ENCODE measurements at places on chromosomes 16 and 17.

DNA sequence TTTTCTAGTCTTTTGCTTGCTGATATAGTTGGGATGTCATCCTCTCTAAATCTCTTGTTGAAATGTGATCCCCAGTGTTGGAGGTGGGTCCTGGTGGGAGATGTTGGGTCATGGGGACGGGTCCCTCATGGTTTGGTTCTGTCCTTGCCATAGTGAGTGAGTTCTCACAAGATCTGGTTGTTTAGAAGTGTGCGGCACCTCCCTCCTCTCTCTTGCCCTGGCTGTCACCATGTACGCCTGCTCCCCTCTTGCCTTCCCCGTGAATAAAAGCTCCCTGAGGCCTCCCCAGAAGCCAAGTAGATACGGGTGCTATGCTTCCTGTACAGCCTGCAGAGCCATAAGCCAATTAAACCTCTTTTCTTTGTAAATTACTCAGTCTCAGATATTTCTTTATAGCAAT lies 15.2 kb downstream of the IL4R start:
- no peak for DNase-seq

- no peak for DNase-seq
Measured at GRCh38 chr16:64481497-64481896, 640.4 kb downstream of the CDH11 start.

DNA sequence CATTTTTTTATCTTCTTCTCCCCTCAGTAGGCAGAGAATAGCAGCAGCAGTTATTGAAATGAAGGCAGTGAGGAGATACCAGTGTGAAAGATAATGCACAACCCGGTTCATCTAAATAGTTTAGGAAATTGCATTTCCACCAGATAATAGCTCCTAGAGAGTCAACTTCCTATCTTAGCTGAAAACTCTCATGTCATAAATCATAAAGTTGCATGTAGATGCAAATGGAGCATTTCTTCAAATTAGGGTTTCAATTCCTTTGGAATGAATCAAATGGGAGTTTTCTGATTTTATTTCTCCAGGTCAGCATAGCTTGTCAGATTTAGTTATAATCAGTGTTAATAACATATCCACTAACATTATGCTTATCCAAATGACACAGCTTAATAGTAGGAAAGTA lies 335.3 kb downstream of the CNTNAP4 start:
- DNase-seq = no peak

GRCh38 chr16:50457423-50457822 lies 88.6 kb upstream of the BRD7 start:
- DNase-seq = no peak

GRCh38 chr17:7627250-7628121 lies at the start of gene SAT2:
SAT2 (minus strand) TSS chr17:7627821; CDS start chr17:7627635, 186 bp downstream.
- DNase-seq = peak; percentile 72

- no peak for DNase-seq
Measured at GRCh38 chr16:23833960-23834685, 1.7 kb upstream of the PRKCB start.

- no peak for DNase-seq
Measured at GRCh38 chr17:38428643-38429371, 543 bp downstream of the ARHGAP23 start.

- DNase-seq = peak; percentile 36
Measured at GRCh38 chr16:1991135-1991551, 1.4 kb downstream of the SYNGR3 start.

GRCh38 chr17:19753661-19754463 lies 5.8 kb upstream of the ALDH3A1 start:
- no peak for DNase-seq

- DNase-seq = no peak
Measured at GRCh38 chr16:14043278-14043677, 27.8 kb upstream of the MRTFB start.

GRCh38 chr17:57011491-57012015 lies 33.6 kb downstream of the SCPEP1 start:
- DNase-seq = no peak

- DNase-seq = no peak
Measured at GRCh38 chr17:9821921-9822320, at the start of gene GSG1L2. GSG1L2 (minus strand) TSS chr17:9822079; CDS start chr17:9822071, 8 bp downstream.

- DNase-seq = no peak
Measured at GRCh38 chr17:48025904-48026501, 11.6 kb downstream of the COPZ2 start.

DNA sequence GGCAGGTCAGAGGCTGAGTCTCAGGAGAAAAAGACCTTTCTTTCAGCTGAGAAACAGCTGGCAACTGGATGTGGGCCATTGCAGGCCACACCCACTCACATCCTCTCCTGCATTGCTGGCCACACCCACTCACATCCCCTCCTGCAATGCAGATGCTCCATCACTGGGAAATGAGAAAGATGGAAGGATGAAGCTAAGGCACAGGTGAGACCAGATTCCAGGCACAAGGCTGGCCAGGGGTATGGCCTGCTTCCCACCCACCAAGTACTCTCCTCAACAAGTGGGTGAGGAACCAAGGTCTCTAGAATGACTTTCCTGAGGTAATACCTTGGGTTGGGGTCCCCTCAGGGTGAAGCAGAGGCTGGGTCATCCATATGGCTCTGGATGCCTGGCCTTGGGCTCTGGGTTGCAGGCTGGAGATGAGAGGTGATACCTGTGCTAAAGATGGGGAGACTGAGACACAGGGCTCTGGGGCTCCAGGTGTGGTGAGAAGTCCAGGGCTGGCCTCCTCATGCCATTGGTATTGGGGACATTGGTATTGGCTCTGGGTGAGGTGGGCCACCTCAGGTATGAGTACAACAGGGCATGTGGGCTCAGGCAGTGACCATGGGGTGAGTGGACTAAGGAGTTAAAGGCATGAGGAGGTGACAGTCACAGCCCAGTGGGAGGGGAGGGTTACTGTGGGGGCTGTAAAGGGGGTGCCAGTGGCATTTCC lies 1726.8 kb downstream of the TP53TG3F start:
- DNase-seq = no peak

DNA sequence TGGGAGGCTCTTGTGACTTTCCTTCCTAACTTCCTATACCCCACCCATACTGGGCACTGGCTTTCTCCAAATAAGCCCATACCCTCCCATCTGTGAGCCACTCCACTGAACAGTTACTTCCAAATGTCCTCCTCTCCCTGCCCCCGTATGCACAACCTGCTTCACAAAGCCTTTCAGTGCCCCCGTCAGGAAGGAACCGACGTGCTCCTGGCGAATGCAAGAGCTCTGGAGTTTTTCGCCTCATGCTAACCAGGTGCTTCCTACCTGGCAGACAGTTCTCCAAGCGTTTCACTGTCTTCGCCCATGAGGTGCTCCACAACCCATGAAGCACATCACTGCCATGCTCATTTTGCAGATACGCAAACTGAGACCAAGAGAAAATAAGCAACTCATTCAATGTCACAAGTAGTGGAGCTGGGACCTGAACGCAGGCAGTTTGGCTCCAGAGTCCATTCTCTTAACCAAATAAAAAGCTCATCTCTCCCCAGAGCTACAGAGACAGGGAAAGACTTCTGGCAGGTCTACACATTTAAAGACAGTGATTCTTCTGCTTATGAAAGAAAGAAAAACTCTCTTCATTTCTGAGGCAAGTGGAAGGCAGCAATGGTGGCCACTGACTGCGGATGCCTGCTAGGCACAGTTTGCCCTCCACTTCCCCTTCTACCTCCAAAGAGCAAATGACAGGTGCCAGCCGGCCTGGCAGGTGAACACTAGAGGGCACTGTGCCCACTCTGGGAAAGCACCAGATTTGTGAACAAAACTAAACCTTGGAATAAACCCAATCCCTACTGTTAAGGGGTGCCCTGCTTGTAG lies 23.8 kb downstream of the SPHK1 start:
- peak; percentile 54 for DNase-seq

DNA sequence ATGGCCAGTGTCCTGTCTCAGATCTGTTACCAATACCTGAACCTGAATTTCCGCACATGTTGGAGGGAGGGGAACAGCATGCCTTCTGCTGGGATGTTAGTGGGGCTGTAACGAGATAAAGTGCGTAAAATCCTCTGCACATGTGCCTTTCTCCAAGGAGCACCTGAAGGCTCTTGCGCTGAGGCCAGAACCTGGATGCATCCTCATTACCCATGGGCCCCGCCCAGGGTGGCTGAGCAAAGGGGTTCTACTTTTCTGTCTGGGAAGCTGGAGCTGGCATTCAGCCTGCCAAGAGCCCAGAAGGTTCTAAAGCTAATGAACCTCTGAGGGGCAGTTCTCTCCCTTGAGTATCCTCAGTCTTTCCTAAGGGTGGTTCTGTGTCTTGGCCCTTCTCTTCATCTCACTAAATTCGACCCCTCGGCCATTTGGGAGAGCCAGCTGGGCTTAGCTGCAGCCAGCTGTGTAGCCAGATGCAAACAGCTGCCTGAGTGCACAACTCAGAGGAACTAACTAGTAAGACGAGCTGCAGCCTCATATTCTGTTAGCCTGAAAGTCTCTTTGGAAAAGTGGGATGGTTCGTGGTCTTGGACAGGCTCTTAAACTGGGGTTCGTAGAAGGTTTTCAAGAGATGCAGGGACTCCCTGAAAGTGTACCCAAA lies 2.5 kb downstream of the ITGA3 start:
- DNase-seq = no peak

- DNase-seq = no peak
Measured at GRCh38 chr17:76843703-76844484, 24.3 kb upstream of the MGAT5B start.

DNA sequence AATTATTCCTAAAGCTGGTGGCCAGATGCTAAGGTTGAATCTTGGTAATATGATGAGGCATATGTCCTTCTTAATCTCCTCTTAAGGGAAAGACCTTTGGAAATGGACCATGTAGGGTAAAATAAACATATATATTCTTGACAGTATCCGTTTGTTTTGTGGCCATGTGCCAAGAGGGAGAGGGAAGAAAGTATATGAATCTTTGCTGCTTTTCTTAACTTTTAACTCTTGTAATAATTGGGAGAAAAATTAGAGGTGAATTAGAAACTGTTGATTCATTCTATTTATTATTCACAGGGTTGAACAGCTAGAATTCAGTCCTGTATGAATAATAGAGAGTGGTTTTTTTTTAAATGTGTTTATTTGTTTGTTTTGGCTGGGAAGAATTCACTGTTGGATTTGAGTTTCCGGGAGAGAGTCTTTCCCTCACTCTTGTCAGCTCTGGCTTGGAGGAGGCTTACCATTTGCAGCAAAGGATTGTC lies 31.6 kb downstream of the AATF start:
- no peak for DNase-seq

DNA sequence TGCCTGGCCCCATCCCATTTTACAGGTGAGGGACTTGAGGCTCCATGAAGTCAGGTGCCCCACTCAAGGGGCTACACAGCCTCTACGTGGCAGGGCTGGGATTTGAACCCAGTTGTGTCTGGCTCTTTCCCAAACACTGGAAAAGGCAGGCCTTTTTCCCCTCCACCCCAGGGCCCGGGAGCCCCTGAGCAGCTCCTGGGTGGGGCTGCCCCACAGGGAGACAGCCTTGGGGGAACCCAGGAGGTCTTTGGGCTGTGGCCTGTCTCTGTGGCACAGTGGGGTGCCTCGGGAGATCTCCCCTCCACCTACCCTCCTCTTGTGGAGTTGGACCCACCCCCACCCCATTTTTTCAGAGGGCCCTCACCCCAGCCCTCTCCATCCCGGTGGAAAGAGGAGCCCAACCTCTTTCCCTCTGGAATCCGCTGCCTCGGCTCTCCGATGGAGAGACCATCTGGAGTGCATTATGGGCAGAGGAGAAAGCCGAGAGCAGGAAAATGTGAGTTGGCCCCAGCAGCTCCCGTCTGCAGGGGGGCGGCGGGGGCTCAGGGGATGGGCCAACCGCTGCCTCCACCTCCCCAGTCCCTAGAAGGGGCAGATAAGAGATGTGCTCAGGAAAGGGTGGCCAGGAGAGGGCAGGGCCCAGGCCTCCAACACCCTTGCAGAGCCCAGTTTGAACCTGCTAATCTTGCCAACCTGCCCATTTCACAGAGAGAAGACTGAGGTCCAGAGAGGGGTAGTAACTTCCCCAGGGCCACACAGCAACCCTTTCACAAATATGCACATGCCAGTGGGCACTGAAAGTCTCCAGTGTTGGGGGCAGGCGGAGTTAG lies 15.4 kb upstream of the TMEM92 start:
- no peak for DNase-seq

GRCh38 chr17:11330006-11330405 lies 89.0 kb downstream of the SHISA6 start:
- DNase-seq = no peak

- DNase-seq = no peak
Measured at GRCh38 chr17:8518850-8519249, 83.2 kb downstream of the NDEL1 start.

- no peak for DNase-seq
Measured at GRCh38 chr16:4103745-4104144, 12.5 kb downstream of the ADCY9 start.

DNA sequence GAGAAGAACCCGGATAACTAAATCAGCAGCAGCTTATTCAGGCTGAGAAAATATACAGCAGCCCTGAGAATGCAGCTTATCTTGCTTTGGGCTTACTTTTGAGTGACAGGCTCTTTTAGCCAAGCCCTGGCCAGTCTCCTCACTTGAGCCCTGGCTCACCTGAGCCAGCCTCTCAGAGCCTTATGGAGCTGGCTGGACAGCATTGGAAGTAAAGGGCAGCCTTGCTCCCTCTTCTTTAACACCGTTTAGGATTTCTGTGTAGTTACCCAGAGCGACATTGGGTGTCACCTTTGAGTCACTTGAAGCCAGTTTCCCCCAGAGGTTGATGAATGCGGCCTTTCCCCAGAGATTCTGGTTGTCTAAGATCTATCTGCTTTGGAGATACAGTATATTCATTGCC lies 7.7 kb upstream of the NPIPB2 start:
- DNase-seq = no peak

DNA sequence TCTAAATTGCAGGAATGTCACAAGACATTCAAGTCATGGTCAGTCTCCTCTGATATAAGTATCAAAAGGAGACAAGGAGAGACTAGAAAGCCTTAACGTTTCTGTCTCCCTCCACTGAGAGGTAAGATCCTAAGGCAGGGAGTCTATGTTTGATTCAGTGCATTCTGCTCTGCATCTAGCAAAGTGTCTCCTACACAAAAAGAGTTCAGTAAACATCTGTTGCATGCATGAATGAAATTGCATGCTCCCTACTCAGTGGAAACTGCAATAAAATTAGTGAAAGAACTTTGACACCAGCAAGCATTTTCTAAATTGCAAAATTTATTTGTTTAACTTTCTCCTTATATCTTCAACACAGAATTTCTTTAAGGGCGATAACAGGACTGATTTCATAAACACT lies 111.1 kb downstream of the ADAMTS18 start:
- no peak for DNase-seq

GRCh38 chr17:37234106-37234505 lies 141.7 kb upstream of the C17orf78 start:
- DNase-seq = no peak

All from activated CD4-positive, alpha-beta T cell treated with anti-CD3 and anti-CD28 coated beads for 1 hour (primary cell).